ENCODE measurements at places on chromosomes 2 and 18.

- DNase-seq: no peak
Measured at GRCh38 chr2:49840428-49840975, 686.2 kb upstream of the FSHR start.

DNA sequence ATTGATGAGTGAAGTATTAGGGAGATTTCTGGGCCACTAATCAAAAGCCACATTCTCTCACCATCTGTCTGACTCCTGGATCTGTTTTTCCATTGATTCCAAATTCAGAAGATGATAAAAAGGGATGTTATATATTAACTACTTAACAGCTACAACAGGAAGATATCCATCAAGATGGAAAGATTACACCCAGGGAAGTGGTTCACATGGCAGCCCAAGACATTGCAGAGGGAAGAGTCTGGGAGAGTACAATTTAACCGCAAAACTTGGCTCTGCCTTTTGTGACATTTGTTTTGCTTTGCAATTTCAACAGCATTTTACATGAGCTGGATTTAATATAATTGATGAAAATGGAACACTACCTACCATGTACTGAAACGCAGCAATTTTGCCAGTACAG is 22.5 kb upstream of the TCF4 start:
- DNase-seq: no peak

- no peak for DNase-seq
Measured at GRCh38 chr18:58309610-58310239, 265.7 kb downstream of the NEDD4L start.

- DNase-seq: no peak
Measured at GRCh38 chr2:241981076-241981700, 111.7 kb downstream of the RTP5 start.

DNA sequence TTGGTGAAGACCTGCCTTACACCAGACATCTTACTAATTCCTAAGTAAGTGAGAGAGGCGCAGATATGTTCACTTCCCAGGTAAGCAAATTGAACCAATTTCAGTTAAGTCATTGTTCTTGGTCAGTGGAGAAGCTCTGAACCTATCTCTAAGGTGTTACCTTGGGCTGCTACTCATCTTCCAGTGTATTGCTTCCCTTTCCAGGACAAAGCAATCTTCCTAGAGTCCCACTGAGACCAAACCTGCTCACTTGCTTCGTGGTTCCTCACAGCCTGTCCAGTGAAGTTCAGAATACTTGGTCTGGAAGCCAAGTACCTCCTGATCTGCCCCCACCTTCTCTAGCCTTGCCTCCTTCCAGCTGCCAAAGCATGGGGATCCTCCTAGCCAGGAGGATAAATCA is 22.5 kb upstream of the GBX2 start:
- DNase-seq: no peak

DNA sequence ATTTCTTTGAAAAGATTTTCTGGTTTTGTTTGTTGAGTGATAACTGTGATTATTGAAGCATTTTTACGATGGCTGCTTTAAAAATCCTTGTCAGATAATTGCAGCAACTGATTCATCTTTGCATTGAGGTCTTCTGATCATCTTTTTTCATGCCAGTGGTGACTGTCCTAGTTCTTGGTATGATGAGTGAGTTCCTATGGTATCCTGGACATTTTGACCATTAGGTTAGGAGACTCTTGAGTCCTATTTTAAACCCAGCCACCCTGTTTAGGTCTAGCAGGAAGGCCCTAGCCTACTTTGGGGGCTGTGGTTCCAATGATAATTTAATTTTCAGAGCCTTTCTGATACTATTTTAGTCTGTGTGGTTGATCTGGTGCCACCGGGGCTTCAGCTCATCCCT is 72.7 kb upstream of the REV1 start:
- DNase-seq: no peak

GRCh38 chr2:30567317-30567716 is 120.3 kb downstream of the LCLAT1 start:
- DNase-seq: no peak

DNA sequence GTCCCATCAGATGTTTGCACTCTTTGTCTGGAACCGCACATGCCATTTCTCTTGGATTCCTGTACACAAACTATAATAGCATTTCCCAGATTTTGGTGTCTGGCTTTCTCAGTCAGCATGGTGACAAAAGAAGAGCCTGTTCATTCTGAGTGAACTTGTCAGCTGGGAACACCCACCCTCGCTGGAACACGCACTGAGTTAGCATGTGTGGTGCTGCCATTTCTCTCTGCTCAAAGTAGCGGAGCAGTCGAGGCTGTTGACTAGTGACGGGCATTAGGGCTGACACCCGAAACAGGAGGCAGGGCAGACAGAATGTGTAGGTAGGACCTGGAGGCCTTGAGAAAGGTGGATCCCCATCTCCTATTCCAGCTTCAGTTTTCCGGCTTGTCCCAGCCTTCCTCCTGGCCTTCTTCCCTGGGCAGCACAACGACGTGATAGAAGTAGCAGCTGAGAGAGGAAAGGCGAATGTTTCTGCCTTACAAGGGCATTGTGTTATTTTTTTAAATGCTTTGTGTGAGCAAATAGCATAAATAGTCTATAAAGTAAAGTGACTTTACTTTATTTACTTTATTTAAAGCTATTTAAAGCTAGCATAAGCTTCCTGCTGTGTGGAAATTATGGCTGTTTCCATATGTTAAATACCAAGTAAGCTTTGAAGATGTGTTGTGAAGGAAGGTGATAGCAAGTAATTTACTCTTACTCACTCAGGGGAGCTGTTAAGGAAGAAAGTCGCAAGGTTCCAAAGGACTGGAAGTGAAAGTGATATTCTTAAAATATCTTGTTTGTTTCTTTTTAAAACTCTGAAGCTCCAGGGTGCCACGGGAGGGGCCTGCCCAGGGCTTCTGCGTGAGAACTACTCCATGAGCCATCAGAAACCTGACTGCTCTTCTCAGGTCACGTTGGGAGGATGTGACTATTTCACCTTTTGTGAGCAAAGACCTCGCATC is 272.6 kb downstream of the NEDD4L start:
- DNase-seq: no peak

DNA sequence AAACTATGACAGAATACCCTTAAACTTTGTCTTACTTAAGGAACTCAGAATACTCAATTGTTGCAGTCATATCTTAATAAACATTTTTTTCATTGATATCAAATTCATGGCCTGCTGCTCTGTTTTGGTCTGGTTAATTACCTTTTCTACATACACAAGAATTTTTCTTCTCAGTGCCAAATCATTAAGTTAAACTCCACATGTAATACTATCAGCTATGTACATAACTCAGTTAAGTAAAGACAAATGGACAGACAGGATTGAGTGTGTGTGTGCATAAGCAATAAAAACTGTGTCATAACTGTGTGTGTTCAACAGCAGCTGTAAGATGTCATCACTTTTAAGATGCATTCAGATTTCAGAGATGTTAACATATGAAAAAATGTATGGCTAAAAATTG is 34.4 kb downstream of the VRK2 start:
- DNase-seq: no peak

GRCh38 chr2:46697830-46698323 is 217.7 kb downstream of the MCFD2 start:
- no peak for DNase-seq

DNA sequence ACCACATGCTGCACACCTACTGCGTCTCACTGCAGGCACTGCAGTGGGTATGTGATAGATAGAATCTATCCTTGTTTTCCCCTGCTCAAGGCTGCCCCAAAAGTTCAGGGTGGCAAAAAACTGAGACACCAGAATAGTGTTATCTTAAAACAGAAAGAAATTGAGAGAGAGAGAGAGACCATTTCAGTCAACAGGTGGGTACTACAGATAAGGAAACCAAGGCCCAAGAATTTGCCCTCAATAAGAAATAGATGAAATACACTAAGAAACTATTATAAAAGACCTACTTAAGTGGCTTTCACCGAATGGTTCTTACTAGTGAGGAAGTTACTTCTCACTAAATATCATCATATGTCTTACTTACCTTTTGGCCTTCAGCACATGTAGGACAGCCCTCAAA is 27.9 kb downstream of the EPG5 start:
- DNase-seq: no peak

DNA sequence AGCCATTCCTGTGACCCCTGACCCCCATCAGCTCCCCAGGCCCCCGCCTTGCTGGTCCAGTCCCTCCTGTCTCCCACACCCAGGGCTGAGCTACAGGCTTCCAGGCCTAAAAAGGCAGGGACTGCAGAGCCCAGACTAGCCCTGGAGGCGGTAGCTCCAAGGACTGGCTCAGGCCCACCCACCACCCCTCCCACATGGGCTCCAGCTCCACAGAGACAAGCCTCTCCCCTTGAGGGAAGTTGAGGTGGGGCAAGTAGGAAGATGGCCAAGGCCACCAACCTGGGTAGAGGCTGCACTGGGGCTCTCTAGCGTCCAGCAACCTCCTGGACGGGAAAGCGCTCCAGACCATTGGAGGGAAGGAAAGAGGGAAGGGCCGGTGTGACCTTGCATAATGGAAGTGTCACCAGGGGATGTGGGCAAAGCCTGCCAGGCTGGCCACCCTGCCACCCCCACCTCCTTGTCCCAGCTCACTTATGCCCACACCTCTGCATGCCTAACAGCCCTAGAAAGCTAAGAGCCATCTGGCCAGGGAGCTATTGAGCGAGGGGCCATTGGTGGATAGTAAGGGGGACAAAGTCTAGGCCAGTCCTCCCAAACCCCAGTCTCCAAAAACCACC is 63.1 kb downstream of the TNS1 start:
- DNase-seq: no peak

DNA sequence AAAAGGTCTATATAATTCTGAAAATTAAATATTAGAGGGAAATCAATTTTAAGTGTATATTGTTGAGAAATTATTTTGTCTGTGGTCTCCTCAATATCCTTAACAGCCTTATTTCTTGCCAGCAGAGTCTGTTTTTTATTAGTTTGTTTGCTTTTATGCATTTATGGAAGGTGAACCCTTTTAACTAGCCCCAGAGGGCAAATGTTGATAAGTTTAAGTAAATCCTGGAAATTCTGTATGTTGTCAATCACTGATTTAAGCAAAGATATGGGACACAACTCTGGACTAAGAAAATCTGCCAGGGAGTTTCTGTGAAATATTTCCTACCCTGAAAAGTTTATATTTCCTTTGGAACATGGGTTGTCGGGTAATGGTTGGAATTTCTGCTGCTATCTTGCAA is 339.5 kb upstream of the COL3A1 start:
- no peak for DNase-seq

GRCh38 chr2:6888724-6889123 is 11.1 kb downstream of the RSAD2 start:
- no peak for DNase-seq

- DNase-seq: no peak
Measured at GRCh38 chr2:67619204-67619603, 222.1 kb downstream of the ETAA1 start.

DNA sequence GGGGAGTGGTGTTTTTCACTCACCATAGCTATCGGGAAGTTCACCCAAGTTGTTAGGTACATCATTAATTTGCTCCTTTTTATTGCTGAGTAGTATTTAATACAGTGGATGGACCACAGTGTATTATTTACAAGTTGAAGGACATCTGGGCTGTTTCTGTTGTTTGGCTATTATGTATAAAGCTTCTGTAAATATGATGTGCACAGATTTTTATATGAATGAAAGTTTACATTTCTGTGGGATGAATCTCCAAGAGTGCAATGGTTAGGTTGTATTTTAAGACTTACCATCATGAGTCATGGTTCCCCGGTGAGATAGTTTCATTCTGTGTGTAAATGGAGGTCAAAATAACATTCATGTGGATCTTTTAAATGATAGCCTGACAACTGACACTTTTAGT is 337.4 kb downstream of the PTPRM start:
- no peak for DNase-seq

DNA sequence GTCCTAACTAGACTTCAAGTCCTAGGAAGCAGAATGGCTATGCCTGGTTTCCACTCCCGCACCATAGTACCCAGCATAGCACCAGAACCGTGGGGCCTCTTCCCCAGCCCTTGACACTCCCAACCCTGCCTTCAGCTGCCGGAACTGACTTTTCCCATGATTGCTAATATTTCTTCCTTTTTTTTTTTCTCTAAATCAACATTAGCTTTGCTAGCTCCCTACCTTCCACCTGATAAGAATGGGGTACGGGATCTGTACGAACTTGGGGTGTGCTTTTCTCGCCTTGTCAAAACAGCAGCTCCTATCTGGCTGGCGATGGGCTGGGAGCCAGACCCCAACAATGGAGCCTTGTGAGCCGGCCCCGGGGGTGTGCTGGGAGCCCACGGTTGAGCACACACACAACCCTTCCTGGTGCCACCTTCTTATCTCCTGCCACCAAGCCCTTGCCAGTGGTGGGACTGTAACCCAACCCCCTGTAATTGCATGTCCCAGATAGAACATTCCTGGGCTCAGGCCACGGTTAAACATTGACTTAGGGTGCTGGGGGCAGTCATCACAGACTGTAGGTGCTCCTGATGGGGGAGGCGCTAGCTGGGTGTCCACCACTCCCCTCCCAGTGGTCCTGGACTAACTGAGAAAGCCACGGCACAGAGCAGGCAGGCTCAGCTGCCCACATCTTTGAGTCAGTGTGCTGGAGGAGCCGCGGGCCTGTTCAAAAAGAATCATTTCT is 213.0 kb upstream of the HAAO start:
- DNase-seq: no peak

GRCh38 chr18:10169814-10170213 is 256.0 kb downstream of the VAPA start:
- no peak for DNase-seq

DNA sequence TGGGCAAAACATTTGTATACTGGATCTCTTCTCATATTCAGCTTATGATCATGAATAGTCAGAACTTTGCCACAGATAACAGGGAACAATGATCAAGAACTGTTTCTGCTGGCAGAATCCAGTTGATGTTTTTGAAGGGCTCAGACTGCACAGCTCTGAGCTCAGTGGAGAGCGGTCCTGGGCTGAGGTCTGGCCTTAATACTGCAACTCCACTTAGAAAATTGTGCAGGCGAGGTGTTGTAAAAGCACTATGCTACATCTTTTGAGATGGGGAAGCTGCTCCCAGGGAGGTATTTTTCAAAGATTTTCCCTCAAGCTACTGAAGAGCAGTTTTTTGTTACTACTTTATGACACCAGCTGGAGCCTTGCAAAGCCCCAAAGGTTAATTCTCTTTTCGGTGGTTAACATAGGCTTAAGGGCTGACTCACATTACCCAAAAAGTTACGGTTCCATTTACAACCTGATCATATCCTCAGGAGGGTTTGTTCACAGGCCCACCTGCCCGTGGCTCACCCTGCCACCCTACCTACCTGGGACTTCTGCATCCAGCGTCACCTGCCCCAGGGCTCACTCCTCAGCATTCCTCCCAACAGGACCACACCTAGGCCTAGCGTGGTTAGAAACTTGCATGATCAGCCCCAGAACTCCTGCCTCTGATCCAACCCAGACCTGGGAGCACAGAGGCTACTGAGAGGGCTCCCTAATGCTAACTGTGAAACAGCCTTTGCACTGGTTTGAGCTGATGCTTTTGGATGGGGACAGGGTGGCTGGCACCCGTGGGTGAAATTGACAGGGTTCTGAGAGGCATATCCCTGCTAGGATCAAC is 114.4 kb downstream of the NCK2 start:
- DNase-seq: peak; percentile 32

- DNase-seq: no peak
Measured at GRCh38 chr18:79554321-79554720, 125.3 kb upstream of the CTDP1 start.
